ENCODE measurements at places on chromosomes 2 and 18. TPM values are rescaled to one million over a fixed set of nuclear protein-coding genes. Genes with fewer than 3 reads are reported as not detected.

Gene TCF23
- total RNA-seq = not detected

Gene TMEM200C
- total RNA-seq = 1.5 TPM

Gene SNTG2
- not detected for total RNA-seq

Gene KDM3A
- 7.2 TPM for total RNA-seq

Gene LRRC30
- not detected for total RNA-seq

Gene CNTNAP5
- not detected for total RNA-seq

Gene STRN
- 5.1 TPM for total RNA-seq

Gene RASGRP3
- total RNA-seq = 0.45 TPM

Gene ARHGEF33
- not detected for total RNA-seq

Gene KDSR
- 29.1 TPM for total RNA-seq

Gene TPO
- not detected for total RNA-seq

Gene ACVR1C
- total RNA-seq = not detected

Gene CFAP53
- total RNA-seq = 0.34 TPM

Gene FHOD3
- total RNA-seq = 2.9 TPM

Gene SOX11
- 7.4 TPM for total RNA-seq

Gene ICOS
- not detected for total RNA-seq

Gene MROH2A
- not detected for total RNA-seq

Gene KCNG2
- 1.9 TPM for total RNA-seq

Gene HOXD13
- not detected for total RNA-seq

Gene ADAM17
- total RNA-seq = 12.9 TPM

Gene GPATCH11
- total RNA-seq = 4.8 TPM

Data from bronchus fibroblast of lung (primary cell).